CD4-positive, alpha-beta memory T cell (primary cell): ENCODE measurements at places on chromosomes 13 and 19.

GRCh38 chr13:58619396-58620113 is 988.0 kb downstream of the PCDH17 start:
- DNase-seq, result no peak

GRCh38 chr19:57720878-57721277 is 6.5 kb downstream of the ZNF671 start:
- DNase-seq, result no peak

DNA sequence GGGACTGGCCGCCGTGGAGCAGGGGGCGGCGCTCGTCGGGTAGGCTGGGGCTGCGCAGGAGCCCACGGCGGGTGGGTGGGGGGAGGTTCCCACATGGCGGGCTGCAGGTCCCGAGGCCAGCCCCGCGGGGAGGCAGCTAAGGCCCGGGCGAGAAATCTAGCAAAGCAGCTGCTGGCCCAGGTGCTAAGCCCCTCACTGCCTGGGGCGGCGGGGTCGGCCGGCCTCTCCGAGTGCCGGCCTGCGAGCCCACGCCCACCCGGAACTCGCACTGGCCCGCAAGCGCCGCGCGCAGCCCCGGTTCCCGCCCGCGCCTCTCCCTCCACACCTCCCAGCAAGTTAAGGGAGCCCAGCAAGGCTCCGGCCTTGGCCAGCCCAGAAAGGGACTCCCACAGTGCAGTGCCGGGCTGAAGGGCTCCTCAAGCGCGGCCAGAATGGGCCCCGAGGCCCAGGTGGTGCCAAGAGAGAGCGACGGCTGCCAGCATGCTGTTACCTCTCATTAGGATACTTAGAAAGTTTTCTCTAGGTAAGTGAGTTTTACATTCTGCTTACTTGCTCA is 1463.5 kb upstream of the MIR17HG start:
- DNase-seq, result no peak

DNA sequence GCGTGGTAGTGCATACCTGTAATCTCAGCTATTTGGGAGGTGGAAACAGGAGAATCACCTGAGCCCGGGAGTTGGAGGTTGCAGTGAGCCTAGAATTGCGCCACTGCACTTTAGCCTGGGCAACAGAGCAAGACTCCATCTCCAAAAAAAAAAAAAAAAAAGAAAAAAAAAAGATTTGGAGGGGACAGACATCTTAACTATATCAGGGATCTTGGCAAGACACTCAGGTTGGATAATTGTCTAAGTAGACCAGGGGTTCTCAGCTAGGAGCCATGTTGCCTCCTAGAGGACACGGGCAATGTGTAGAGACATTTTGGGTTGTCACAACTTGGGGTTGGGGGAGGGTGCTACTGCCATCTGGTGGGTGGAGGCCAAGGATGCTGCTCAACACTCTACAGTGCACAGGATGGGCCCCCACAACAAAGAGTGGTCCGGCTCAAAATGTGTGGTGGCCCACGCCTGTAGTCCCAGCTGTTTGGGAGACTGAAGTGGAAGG is 1.9 kb upstream of the ZNF580 start:
- DNase-seq, result peak; percentile 52

DNA sequence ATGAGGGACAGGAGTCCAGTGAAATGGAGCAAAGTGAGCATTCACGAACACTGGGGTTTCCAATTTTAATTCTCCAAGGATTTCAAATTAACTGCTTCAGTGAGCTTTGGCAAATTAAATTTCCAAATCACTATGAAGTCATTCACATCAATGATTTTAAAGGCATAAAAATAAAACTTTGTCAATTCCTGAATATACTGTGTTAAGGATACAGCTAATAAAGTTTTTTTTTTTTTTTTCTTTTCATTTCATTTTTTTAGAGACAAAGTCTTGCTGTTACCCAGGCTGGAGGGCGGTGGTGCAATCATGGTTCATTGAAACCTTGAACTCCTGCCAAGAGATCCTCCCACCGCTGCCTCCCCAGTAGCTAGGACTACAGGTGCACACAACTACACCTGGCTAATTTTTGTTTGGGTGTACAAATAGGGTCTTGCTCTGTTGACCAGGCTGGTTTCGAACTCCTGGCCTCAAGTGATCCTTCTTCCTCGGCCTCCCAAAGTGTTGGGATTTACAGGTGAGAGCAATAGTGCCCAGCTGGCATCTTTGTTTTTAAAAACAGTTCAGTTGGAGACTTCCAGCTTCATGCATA is 21.9 kb downstream of the RBM26 start:
- no peak for DNase-seq

DNA sequence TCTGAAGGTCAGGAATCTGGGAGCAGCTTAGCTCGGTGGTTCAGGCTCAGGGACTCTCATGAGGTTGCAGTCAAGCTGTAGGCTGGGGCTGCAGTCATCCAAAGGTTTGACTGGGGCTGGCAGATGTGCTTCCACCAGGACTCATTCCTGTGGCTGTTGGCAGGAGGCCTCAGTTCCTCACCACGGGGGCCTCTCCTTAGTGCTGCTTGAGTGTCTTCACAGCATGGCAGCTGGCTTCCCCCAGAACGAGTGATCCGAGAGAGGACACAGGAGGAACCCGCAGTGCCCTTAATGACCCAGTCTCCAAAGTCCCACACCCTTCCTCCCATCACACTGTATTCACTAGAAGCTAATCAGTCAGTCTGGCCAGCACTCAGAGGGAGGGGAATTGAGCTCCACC is 38.7 kb upstream of the EHD2 start:
- no peak for DNase-seq

GRCh38 chr13:105627270-105627669 is 908.2 kb downstream of the EFNB2 start:
- DNase-seq, result no peak

- DNase-seq, result no peak
These were observed 297.5 kb downstream of the ENOX1 start for GRCh38 chr13:43489233-43489632.

DNA sequence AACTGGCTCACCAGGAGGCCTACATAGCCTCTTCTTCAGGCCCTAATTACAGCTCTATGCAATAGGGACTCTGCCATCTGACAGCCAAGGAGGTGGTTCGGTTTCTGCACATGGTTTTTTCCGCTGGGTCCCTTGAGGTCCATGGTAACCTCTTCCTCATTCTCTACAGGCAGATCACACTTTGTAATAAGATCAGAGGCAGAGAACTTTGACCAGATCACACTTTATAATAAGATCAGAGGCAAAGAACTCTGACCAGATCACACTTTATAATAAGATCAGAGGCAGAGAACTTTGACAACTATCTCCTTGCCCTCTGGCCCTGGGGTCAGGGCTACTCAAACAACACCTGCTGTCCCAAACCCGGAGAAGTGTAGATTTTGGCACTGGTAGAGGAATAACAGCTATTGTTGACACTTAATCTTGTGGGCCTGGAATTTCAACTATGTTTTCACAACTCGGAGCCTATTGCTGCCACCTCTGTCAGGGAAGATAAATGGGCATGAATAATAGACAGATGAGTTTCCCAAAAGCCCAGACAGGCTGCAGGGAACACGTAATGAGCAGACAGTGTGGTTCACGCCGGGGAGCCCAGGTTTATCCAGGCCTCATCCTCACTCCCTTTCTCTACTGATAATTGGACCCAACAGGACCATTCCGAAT is 246.1 kb downstream of the UQCRFS1 start:
- DNase-seq, result no peak

DNA sequence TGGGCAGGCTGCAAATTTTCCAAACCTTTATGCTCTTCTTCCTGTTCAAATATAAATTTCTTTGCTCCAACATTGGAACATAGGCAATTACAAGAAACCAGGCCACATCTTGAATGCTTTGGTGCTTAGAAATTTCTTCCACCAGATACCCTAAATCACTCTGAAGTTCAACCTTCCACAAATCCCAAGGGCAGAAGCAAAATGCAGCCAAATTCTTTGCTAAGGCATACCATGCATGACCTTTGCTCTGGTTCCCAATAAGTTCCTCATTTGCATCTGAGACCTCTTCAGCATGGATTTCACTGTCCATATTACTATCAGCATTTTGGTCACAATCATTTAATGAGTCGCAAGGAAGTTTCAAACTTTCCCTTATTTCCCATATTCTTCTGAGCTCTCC is 130.9 kb downstream of the DIAPH3 start:
- DNase-seq, result no peak

- peak; percentile 65 for DNase-seq
These were observed 1.6 kb downstream of the P2RY11 start for GRCh38 chr19:10112895-10113591.

DNA sequence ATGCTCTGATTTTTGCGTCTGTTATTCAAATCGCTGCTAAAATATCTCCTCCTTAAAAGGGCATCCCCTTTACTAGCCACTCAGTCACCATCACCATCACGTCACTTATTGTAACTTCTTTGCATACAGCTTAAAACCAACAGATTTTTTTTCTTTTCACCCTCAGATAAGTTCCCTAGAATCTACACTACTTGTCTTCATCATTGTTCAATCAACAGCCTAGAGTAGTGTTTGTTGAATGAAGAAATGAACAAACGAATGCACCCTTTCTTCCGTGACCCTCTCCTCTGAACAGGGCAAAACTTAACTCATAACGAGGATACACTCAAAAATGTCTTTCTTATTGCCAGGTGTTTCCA is 1.1 kb upstream of the AKAP11 start:
- no peak for DNase-seq

DNA sequence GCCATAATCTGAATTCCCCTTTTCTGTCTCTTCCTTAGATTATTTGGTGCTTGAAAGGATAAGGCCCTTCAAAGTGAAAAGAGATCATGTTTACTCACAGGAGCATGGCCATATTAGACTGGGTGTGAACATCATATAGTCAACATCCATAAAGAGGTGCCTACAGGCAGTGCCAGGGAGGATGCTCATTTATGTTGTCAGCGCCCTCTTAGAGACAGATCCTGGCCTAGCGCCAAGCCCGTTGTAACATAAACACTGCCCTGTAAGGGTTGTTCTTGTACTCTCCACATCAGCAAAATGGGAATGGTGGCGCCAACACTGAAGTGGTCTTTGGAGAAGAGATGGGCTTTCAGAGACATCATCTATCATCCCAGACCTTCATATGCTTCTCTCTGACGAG is 16.1 kb downstream of the PCDH8 start:
- DNase-seq, result no peak

DNA sequence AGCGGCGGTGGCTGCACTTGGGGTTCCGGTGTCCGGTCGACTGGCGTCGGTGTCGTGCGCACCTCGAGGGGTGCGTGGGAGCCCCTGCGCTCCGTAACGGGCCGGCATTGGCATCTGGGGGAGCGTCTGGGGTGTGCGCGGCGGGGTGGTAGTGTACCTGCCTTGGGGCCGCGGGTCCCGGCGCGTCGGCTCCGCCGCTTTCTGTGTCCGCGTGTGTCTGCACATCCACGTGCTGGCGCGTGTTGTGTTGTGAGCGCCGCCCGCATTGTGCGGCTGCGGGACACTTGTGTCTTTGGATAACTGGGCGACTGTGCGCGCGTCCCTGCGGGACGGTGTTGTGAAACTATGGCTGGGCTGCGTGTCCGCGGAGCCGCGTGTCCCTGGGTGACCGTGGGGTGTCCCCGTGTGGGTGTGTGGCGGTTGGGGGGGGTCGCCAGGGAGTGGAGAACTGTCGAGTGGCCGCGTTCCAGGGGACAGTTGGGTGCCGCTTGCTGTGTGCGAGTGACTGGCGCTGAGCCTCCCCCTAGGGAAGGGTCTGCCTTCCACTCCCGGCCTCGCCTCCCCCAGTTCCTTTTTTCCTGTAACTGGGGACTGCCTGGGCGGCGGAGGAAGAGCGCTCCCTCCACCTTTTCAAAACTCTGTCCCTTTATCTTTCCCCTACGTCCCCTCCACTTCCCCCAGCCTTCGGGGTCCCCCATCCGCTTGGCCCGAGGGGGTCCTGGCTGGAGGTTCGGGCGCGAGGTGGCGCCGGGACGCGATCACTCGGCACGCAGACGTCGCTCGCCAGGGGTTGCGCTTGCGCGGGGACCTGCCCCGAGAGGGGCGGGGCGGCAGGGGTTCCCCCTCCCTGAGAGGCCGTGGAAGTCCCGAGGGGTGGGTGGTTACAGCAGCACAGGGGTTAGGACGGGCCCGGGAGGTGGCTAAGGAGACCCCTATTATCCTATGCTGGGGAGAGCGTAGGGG is 5.7 kb upstream of the NFIC start:
- peak; percentile 80 for DNase-seq

GRCh38 chr13:59409634-59410200 is 754.0 kb downstream of the DIAPH3 start:
- no peak for DNase-seq

DNA sequence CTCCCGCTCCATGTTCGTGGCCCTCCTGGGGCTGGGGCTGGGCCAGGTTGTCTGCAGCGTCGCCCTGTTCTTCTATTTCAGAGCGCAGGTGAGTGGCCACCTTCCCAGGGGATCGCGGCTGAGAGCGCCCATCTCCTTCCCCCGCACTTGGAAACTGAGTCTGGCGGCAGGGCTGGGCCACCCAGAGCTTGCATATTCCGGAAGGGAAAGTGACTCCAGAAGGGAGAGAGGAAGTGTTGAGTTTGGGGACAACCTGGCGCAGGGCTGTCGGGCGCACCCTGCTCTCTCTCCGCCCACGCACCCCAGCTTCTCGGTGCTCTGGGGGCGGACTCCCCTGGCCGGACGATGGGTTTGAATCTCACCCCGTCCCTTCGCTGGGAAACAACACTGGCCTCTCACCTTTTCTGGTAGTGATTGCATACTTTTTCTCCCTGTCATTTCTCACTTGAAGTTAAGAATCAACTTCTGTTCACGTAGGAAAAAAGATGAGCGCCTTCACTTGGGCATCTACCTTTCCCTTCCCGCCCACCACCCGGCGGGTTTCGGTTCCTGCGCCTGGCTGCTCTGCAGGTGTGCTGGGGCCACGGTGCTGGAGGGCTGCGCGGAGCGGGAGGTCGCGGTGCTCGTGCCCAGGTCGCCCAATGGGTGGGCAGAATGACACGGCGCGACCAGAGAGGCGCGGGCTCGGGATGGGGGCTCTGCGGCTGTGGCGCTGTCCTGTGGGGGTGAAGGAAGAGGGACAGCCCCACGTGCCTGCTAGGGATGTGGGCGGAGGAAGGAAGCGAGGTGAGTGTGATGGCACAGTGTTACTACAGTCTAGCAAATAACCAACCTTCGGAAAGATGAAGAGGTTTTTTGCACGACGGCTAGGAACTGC is 721 bp downstream of the TNFSF11 start:
- peak; percentile 28 for DNase-seq

DNA sequence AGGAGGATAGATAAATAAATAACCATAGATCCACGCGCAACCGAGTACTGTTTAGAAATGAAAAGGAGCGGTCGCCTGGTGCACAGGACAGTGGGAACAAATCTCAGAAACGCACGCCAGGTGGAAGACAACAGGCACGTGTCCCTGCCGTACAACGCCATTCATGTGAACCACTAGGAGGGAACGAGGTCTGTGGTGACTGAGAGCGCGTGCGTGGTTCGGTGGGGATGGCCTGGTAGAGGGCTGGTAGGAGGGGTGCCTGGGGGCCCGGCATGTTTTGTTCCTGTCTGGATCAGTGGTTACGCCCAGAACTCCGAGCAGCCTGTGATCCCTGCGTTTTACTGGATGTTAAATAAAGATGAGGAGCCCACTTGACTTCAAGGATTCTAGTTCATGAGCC is 111.9 kb downstream of the KDM4B start:
- DNase-seq, result no peak
